ENCODE measurements at places on chromosomes 3 and 15.
A peak's percentile ranks its signal among the peaks of the same experiment; 100 is the strongest.

DNA sequence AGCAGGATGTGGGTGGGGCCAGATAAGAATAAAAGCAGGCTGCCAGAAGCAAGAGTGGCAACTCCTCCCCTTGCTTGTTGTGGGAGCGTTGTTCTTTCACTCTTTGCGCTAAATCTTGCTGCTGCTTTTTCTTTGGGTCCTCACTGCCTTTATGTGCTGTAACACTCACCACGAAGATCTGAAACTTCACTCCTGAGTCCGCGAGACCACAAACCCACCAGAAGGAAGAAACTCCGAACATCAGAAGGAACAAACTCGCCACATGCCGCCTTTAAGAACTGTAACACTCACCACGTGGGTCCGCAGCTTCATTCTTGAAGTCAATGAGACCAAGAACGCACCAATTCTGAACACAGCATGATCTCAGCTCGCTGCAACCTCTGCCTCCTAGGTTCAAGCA lies 72.9 kb downstream of the IL12A start:
- H3K4me1 ChIP-seq = no peaks in the 10 kb centered on the region
- H3K36me3 ChIP-seq = peaks cover 6% of the 10 kb centered on the region
- H3K27me3 ChIP-seq = peaks cover 6% of the 10 kb centered on the region
- no peak overlapping the region for H3K27ac ChIP-seq
- no peak for DNase-seq
- no peak overlapping the region for H3K4me3 ChIP-seq

- no peak overlapping the region for H3K27ac ChIP-seq
- H3K4me3 ChIP-seq = no peak overlapping the region
- no peaks in the 10 kb centered on the region for H3K4me1 ChIP-seq
- H3K27me3 ChIP-seq = peaks cover 22% of the 10 kb centered on the region
- no peak for DNase-seq
- H3K36me3 ChIP-seq = peaks cover 10% of the 10 kb centered on the region
These were observed 18.2 kb upstream of the AMOTL2 start for GRCh38 chr3:134392336-134392983.

GRCh38 chr15:89777073-89777751 lies 1.1 kb downstream of the MESP2 start:
- H3K4me1 ChIP-seq = peaks cover 28% of the 10 kb centered on the region
- no peak for DNase-seq
- no peak overlapping the region for H3K27ac ChIP-seq

DNA sequence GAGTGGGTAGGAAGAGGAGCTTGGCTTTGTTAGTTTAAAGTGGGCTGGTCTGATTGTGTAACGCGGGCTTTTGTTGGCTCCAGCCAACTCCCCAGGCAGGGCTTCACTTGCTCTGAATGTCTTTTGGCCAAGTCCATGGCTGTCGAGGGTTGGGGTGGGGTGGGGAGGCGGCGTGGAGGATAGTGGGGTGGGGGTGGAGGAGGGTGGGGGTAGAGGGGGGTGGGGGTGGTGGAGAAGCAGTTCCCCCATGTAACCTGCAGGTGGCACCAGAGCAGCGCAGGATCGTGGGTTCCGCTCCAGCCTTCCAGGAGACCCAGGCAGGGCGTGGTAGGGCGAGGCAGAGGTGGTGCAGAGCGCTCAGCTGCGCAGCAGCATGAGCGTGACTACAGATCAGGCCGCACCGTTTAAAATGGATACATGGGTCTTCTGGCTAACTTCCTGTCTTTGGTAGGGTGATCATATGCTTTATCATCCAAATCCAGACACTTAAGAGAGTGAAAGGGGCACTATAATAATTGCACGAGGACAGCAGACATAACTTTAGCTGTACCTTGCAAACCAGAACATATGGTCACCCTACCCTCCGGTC lies 28.3 kb downstream of the GOLGA6A start:
- H3K27me3 ChIP-seq = no peaks in the 10 kb centered on the region
- peak; percentile 28 for DNase-seq
- peak overlapping the region; percentile 65 for H3K4me3 ChIP-seq
- H3K4me1 ChIP-seq = peaks cover 45% of the 10 kb centered on the region

DNA sequence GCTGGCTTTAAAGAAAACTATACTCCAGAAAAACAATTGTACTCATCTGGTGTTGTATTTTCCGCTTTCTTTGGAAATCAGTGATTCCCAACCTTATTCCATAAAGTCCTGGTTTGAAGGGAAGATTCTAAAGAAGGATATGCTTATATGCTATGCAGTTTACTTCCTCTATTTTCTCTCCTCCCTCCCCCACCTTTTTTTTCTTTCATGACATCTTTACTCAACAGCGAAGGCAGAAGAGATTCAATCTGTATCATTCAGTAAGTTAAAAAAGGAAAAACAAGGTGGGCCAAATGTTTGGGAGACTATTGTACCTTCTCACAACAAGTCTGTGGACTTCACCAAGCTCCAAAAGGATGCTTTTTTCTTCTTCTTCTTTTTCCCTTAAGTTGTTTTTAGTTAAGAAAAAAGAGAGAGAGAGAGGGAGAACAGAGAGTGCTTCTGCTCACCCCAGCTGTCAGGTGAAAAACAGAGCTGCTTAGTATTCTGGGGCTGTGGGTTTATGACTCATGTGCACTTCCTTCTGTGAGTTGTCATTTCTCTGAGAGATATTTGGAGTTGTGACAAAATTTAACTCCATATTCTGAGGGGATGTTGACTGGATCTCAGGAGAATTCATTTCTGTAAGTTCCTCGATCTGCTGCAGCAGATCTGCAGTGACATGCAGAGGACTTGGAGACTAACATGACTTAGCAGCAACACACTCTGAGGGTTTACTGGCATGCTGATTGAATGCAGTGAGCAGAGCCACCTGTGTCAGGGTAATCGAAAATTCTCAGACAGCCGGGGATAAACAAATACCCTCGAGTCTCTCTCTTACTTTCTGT lies 70.7 kb downstream of the SSR3 start:
- peak overlapping the region; percentile 80 for H3K4me3 ChIP-seq
- H3K4me1 ChIP-seq = peaks cover 29% of the 10 kb centered on the region
- DNase-seq = peak; percentile 10
- H3K27ac ChIP-seq = peak overlapping the region; percentile 75

GRCh38 chr3:123157209-123157597 lies 44.5 kb upstream of the SEC22A start:
- no peak overlapping the region for H3K4me3 ChIP-seq
- DNase-seq = no peak
- H3K27me3 ChIP-seq = no peaks in the 10 kb centered on the region
- no peak overlapping the region for H3K27ac ChIP-seq
- H3K4me1 ChIP-seq = peaks cover 17% of the 10 kb centered on the region

DNA sequence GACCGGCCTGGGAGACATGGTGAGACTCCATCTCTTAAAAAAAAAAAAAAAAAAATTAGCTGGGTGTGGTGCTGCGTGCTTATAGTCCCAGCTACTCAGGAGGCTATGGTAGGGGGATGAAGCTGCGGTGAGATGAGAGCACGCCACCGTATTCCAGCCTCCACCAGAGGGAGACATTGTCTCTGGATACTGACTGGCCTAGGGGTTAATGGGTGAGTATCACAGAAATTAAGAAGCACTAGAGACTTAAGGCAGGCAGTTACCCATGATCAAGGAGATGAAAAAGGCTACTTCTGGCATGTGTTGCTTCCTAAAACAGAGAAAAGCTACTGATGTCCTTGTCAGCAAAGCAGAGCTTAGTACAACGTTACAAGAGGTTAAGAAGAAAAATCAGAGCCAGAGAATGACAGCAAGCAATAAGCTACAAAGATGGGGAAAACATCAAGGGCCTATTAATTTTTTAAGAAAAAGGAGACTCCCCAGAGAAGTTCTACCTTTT lies 8.6 kb downstream of the TFRC start:
- H3K27me3 ChIP-seq = no peaks in the 10 kb centered on the region
- peak; percentile 23 for DNase-seq
- H3K4me1 ChIP-seq = no peaks in the 10 kb centered on the region
- peaks cover 15% of the 10 kb centered on the region for H3K36me3 ChIP-seq
- no peak overlapping the region for H3K27ac ChIP-seq
- no peak overlapping the region for H3K4me3 ChIP-seq

DNA sequence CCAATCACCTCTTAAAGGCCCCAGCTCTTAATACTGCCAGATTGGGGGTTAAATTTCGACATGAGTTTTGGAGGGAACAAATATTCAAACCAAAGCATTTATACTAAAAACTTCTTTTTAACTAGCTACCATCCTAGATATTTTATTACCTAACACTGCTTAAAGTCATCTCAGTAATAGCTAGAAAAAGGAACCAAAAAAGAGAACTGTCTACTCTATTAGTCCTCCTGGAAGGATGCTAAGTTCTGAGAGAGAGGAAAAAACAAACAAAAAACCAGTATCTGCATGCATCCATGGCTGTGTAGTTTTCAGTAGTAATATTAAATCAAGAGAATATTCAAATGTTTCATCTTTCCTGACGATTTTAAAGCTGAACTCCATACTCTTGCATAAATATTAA lies 5.8 kb downstream of the CPOX start:
- no peak overlapping the region for H3K27ac ChIP-seq
- no peak overlapping the region for H3K4me3 ChIP-seq
- no peak for DNase-seq
- H3K27me3 ChIP-seq = no peaks in the 10 kb centered on the region
- H3K4me1 ChIP-seq = peaks cover 50% of the 10 kb centered on the region

DNA sequence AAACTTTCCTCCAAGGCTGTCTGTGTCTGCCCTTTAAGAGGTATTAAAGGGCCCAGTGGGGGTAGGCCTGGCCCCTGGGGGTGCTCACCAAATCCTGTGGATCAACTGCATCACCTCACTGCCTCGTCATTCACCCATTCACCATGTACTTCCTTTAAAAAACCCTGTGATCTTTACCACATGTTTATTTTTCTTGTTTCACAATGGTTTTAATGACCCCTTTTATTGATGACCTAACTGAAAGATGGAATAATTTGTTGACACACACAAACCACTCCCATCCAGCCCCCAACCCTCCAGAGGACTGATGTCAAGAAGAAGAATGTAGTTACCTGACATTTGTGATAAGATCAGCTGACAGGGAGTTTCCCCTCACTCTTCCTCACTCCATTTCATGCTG lies 40.8 kb downstream of the KCNAB1 start:
- no peak overlapping the region for H3K4me3 ChIP-seq
- no peak overlapping the region for H3K27ac ChIP-seq
- no peaks in the 10 kb centered on the region for H3K4me1 ChIP-seq
- H3K27me3 ChIP-seq = peaks cover 6% of the 10 kb centered on the region

DNA sequence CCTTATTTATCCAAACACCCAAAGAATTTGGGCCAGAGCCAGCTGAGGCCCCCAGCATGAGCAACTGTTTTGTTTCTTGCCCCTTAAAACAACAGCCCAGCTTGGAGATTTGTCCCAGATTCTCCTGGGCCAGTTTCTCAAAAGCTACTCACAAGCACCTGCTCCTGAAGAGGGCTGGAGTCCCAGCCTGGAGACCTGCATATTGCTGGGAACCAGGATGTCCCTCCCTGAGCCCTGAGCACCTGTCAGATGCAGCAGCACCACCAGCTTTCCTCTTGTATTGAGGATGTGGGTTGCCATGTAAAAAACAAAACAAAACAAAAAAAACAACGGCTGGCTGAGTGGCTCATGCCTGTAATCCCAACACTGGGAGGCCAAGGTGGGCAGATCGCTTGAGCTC lies 7.0 kb upstream of the RFT1 start:
- H3K4me1 ChIP-seq = peaks cover 29% of the 10 kb centered on the region
- H3K27me3 ChIP-seq = no peaks in the 10 kb centered on the region
- peak overlapping the region; percentile 8 for H3K27ac ChIP-seq
- no peak overlapping the region for H3K4me3 ChIP-seq
- H3K36me3 ChIP-seq = no peaks in the 10 kb centered on the region

DNA sequence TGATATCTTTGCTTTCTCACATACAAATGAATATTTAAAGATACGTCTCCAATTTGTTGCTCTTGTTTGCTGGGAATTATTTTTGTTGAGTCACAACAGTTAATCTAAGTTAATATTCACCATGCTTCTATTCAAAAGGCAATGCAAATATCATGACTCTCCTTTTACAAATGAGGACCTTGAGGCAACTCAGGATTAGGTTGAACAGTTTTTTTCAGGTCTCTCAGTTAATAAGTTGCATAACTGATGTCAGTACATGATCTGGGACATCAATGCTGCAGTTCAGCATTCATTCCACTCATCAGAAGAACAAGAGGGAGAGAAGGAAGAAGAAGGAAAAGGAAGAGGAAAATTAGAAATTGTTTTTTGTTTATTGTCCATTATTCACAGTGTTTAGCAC lies 781 bp upstream of the NAALADL2 start:
- H3K4me1 ChIP-seq = peaks cover 26% of the 10 kb centered on the region
- no peak for DNase-seq
- H3K27ac ChIP-seq = no peak overlapping the region
- no peaks in the 10 kb centered on the region for H3K27me3 ChIP-seq
- no peaks in the 10 kb centered on the region for H3K36me3 ChIP-seq

DNA sequence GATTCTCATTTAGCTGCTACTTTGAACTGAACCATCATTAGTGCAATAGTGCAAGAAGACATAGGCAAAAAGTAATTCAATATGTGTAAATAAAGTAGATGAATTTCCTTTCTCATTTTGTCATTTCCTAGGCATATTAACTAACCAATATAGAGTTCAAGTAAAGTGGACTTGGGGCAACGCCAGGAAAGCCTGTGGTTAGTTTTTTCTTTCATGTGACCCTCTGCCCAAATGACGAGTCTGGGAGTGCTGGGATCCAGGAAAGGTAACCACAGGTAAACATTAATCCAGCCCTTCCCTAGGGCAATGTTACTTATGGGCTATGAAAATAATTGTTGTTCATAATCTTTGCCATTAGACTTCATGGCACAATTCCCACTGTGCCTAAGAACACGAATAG lies 181.0 kb downstream of the VPS13C start:
- H3K27me3 ChIP-seq = no peaks in the 10 kb centered on the region
- no peaks in the 10 kb centered on the region for H3K4me1 ChIP-seq
- H3K27ac ChIP-seq = no peak overlapping the region

- H3K36me3 ChIP-seq = no peaks in the 10 kb centered on the region
- H3K27ac ChIP-seq = no peak overlapping the region
- no peak overlapping the region for H3K4me3 ChIP-seq
- no peaks in the 10 kb centered on the region for H3K27me3 ChIP-seq
- DNase-seq = no peak
These were observed 14.3 kb upstream of the P2RY12 start for GRCh38 chr3:151398895-151399294.

- no peaks in the 10 kb centered on the region for H3K4me1 ChIP-seq
- DNase-seq = no peak
- H3K27me3 ChIP-seq = no peaks in the 10 kb centered on the region
- H3K4me3 ChIP-seq = no peak overlapping the region
- H3K36me3 ChIP-seq = peaks cover 6% of the 10 kb centered on the region
- no peak overlapping the region for H3K27ac ChIP-seq
These were observed 36.2 kb downstream of the GABRB3 start for GRCh38 chr15:26736502-26737248.

GRCh38 chr3:113783463-113783862 lies 36.6 kb downstream of the ATP6V1A start:
- peak; percentile 99 for DNase-seq
- peaks cover 5% of the 10 kb centered on the region for H3K36me3 ChIP-seq
- H3K27ac ChIP-seq = peak overlapping the region; percentile 97
- H3K4me3 ChIP-seq = peak overlapping the region; percentile 60
